Suppressor macrophage treated with lipopolysaccharide for 1 hour (primary cell): ENCODE measurements at places on chromosomes 7 and 10.

DNA sequence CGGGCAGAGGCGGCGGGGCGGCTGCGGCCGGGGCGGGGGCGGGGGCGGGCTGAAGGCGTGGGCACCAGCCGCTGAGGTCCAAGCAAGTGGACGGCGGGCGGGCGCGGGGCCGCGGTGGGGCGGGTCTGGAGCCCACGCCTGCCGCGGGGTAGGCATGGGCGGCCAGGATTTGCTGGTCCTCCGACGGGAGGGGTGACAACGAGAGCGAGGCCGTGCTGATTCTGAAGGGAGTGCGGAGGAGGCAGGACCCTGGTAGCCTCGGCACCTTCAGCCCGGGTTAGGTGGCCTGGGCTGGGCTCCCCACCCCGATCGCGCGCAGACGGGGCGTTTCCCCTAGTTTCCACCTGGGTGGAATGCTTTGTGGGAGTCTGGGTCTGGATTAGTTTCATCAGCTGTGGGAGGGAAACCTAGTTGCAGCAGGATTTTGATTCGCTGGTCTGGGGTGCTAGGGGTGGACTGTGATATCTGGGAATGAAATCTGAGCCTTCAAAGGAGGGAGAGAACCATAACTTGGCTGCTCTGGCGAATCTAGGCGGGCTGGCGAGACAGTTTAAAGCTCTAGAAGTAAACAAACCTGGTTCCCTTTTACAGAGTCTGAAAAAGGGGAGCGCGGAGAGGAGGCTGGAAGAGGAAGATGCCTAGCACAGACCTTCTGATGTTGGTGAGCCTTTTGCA is 609 bp downstream of the SGPL1 start:
- DNase-seq: peak; percentile 73

DNA sequence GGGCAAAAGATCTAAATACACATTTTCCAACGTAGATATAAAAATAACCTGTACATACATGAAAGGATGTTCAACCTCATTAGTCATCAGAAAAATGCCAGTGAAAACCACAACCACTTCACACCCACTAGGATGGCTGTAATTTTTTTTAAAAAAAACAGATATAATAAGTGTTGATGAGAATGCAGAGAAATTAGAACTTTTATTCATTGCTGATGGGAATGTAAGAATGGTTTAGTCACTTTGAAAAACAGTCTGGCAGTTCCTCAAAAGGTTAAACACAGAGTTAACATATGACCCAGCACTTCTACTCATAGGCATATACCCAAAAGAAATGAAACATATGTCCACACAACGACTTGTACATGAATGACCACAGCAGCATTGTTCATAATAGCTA is 32.3 kb upstream of the PRKCQ start:
- DNase-seq: no peak

DNA sequence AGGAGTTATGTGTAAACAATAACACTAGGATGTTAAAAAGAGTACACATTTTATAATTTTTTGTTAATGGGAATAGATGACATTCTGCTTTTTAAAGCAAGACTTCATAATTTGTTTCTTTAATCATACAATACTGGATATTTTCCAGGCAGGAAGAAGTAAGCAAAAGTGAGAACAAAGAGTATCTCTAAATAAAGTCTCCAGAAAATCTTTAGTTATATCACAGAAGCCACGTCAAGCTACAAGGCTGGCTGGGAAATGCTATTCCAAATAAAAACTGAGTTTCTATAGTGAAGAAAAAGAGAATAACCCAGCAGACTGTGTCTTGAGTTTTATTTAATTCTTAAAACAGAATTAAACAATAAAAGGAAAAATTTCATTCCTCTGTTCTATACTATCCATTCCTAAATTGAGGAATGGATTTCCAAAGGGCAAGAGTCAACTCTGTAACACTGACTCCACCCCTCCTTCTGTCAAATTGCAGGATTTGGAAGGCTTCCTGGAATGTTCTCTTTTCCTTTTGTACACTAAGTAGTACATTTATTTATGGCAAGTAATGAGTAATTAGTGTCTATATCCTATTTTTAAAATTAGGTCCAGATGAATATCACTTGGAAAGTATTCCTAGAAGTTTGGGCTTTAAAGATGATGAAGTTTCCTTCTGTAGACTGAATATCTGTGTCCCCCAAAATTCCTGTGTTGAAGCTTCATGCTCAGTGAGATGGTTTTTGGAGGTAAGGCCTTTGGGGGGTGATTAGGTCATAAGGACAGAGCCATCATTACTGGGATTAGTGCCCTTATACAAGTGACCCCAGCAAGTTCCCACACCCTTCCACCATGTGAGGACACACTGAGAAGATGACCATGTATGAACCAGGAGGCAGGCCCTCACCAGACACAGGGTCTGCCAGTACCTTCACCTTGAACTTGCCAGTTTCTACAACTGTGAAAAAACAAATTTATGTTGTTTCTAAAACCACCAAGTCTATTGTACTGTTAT is 290.9 kb downstream of the CRPPA start:
- DNase-seq: no peak

DNA sequence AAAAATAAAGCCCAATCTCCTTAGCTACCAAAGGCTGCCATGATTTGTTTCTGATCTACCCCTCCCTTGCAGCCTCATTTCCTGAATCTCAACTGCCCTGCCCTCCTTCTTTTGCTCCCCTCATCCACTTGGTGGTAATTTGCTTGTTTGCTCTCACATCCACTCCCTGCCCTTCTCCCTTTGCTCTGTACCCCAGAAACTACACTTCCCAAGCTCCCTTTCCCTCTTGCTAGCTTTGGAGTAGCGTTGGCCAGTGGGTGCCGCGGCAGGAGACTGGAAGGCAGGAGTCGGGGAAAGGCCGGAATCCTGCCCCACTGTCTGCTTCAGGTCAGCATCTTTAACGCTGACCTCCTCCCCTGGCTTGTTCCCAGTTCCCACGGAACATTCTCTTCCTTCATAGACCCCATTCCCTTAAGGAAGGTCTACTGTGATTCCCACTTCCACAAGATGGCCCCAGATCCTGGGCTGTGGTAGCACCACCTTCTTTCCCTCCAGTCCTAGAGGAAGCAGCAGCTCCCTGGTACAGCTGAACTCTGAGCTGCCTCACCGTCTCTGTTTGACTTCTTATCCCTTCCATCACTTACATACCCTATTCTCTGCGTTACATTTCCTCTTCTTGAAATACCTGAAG is 79.1 kb downstream of the PIK3CG start:
- DNase-seq: no peak

GRCh38 chr10:72255977-72256729 is 17.6 kb upstream of the DDIT4 start:
- no peak for DNase-seq

DNA sequence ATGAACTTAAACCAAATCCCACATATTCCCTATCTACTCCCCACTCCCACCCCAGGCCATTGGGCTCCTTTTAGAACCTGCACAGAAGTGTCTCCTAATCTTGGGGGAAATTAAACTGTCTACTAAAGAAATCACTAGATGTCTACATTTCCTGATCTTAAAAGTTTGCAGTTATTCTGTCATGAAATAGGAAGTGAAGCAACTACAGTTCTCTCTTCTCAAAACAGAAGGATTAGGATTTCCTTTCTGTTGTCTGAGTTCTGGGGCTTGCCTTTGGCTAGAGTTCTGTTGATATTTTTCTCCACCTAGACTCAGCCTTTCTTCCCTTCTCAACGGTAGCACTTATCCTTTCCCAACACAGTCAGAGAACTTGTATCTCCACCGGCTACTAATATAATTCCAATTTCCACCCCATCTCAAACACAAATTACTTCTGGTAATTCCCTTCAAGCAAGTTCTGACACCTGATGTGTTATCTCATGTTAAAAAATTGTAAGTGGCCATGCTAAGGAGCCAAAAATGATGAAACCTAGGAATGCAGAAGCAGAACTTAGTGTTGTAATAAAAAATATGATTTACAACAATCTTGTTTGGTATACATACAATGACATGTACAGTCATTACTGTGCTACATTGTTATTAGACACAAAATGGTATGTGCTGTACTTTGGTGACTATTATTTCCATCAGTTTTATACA is 12.1 kb downstream of the OR9A4 start:
- DNase-seq: no peak

GRCh38 chr10:92470026-92470425 is 103.9 kb downstream of the IDE start:
- no peak for DNase-seq

DNA sequence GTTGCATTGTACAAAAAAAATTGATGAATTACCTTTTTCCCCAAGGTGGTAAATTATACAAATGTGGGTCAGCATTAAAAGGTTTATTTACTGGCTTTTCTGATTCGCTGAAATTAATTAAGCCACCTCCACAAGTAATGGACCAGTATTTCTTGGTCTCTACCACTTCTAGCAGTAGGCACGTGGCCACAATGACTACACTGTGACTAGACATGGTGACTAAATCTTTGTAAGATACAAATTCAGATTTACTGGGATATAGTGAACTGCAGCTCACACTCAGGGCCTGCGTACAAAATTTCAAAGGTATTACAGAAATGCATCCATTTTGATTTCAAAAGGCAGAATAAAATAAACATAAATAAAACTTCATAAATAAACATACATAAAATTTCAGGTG is 10.9 kb downstream of the HPSE2 start:
- DNase-seq: no peak

GRCh38 chr7:134121632-134122139 is 5.5 kb upstream of the LRGUK start:
- peak; percentile 25 for DNase-seq
